Amniotic epithelial cell (primary cell): ENCODE measurements at places on chromosomes 7 and 10.

DNA sequence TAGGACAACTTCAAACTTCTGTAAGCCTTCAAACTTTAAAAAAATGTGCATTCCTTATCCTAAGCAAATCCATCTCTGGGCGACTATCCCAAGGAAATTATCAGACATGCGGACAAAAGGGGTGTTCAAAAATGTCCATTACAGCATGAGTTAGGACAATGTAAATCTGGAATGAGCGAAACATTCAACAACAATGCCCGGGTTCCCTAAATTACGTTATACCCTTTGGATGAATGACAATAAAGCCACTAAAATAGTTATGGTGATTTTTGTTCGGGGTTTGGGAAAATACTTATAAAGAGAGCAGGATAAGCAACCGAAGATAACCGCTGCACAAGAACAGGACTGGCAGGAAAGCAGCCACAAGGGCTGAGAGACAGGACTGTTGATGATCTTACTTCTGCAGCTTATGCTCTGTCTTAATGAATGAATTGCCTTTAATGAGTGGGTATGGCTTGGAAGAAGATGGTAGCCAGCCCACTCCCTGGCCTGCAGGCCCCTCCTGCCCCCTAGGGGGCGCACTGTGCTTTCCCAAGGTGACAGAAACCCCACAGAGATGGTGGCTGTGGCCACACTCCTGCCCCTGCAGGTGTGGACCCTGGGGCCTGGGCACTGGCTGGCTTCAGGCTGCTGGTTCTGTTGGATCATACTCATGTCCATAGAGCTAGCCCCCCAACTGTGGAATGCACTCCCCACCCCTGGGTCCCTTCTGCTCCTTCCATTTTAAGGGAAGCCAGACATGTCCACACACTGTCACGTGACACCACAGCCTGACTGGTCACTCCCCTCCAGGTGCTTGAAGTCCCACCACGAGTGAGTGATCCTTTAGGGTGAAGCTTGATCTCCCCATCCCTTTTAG is 45.0 kb downstream of the ZCCHC24 start:
- peak; percentile 35 for DNase-seq

GRCh38 chr7:105532709-105533460 is 884 bp downstream of the RINT1 start:
- no peak for DNase-seq

DNA sequence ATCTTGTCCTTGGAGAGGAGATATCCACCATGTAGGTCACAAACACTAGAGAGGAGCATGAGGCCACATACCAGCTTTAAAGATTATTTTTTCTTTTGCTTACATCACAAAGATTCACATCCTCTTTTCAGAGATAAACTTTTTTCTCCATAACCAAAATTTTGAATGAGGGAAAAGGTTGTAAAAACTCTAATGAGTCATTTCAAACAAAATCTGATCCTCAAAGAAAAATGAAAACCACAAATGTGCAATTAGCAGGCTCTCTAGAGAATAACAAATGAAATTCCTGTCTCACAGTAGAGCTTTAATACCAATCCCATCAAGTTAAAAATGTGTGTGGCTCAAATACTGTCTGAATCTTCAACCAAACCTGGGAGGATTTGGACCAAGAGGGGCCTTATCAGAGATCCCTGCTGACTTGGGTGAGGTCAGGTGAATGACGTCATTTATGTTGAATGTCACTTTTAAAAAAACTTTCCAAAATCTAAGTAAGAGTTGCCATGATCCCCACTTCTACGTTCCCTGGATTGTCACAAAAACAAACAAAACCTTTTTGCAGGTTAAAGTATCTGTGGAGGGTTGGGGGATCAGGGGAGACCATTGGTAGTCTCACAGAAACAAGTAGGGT is 261.5 kb upstream of the NPSR1 start:
- peak; percentile 1 for DNase-seq

- DNase-seq, result no peak
Observed at GRCh38 chr10:124157271-124157681, 63.9 kb upstream of the CHST15 start.

DNA sequence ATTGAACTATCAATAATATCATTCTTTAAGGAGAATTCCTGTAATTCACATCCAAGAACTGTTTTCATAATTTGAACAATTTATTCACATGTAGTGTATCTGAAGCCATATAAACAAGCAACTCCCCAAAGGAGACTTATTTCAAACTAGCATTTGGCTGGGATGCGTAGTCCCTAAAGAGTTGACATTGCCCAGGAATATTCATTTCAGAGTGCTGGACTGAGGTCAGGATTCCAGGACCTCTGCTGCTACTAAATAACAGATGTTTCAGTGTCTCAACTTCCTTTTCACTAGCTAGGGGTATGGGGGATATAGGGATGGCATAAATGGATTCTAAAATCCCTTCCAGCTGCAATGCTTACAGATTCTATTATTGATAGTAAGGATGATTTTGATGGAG is 177.0 kb downstream of the TSPAN12 start:
- no peak for DNase-seq

- no peak for DNase-seq
Observed at GRCh38 chr10:78604721-78605120, 464.0 kb upstream of the ZMIZ1 start.

DNA sequence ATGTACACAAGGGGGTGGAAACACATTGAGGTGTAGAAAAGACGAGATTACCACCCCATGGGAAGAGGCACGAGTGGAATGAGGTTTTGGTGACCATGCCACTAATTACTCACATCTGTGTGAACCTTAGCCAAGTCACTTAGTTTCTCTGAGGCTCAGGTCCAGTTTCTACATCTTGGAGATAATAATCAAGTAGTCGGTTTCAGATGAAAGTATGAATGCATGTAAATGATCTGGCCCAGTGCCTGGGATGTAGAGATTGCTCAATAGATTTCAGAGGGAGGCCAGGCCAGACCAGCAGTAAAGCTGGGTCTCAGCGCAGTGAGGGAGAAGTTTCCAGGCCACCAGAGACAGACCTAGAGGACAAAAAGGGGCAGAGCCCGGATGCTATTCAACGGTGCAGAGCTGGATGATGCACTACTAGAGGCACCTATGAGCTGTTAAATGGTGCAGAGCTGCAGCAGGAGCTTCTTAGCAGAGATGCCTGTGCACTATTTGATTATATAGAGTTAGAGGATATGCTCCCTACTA is 725.1 kb downstream of the GRID1 start:
- DNase-seq, result peak; percentile 1
